ENCODE measurements at places on chromosomes 11 and 22.

- DNase-seq, result peak; percentile 21
Measured at GRCh38 chr22:20946080-20946986, 20.7 kb upstream of the AIFM3 start.

DNA sequence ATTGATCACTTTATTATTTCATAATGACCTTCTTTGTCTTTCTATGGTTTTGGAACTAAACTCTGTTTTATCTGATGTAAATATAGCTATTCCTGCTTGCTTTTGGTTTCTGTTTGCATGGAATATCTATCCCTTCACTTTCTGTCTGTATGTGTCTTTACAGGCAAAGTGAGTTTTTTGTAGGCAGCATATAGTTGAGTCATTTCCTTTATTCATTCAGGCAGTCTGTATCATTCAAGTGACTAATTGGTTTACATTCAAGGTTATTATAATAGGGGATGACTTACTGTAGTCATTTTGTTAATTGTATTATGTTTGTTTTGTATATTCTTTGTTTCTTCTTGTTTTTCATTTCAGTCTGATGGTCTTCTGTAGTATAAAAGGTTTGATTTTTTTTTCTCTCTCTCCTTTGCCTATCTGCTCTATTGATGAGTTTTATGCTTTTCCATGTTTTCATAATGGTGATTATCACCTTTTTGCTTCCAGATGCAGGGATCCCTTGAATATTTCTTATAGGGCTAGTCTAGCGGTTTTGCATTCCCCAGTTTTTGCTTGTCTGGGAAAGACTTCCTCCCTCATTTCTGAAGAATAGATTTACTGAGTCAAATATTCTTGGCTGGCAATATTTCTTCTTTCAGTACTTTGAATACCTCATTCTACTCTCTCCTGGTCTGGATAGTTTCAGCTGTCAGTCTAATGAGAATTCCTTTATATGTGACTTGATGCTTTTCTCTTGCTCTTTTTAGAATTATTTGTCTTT, 50.4 kb downstream of the GDPD4 start:
- DNase-seq, result no peak

- peak; percentile 35 for DNase-seq
Measured at GRCh38 chr11:85663080-85663752, 1.7 kb downstream of the CREBZF start.

DNA sequence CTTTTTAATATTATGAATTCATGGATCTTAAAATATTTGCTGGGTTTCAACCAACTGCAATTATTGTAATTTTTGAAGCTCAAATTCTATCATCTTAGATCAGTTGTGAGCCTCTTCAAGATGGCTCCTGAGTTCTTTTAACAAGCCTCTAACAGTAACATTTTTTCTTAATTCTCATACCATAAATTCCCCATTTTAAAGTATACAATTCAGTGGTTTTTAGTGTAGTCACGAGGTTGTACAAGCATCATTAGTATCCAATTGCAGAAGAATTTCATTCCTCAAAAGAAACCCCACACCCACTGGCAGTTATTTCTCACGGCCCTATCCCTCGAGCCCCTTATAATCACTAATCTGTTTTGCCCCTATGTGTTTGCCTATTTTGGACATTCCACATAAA, 270.8 kb downstream of the SBF2 start:
- peak; percentile 5 for DNase-seq

DNA sequence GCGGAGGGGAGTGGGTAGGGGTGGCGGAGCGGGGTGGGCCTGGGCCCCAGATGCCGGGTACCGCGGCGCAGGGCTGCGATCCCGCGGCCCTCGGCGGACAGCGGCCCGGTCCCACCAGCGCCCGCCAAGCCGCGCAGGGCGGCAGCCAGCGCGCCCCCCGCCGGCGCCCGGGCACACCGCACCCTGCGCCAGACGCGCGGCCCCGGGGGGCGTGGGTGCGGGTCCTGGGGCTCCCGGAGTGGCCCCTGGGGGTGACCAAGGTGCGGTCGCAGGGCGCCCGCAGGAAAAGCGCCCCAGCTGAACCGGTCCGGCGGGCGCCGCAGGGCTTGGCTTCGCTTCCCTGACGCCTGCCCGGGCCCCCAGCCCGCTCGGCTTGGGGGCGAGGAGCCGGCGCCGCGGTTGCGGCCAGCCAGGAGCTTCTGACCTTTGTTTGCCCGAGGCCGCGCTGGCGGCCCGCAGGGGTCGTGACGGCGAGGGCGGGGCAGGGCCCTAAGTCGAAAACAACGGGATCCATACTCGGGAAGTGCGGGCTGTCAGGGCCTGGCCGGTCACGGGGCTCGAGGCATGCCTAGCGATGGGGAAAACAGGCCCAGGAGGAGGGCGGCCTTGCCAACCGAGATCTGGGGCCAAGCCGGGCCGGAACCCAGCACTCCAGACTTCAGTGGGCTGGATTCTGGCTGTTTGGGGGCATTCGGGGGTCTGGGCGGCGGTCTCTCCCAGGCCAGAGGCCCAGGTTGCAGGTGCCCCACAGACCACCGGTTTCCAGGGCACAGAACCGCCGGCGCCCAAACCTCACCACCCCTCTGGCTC, 581 bp upstream of the AP5B1 start:
- DNase-seq, result no peak

DNA sequence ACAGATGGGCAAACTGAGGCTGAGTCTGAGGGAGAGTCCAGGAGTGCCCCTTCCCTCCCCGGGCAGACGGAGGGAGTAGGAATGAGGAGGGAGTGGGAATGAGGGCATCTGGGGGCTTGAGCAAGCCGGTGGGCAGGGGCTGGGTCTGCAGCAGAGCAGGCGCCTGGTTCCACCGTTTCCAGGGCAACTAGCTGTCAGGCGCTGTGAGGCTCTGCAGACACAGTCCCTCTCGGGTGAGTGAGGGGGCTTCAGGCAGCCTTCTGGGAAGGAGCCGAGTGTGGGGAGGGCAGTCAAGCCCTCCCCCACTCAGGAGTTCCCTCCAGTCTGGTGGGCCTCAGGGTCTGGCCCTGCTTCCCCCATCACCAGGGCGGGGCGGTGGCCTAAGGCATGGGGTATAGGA, 19.0 kb downstream of the TMEM258 start:
- no peak for DNase-seq

GRCh38 chr11:2929950-2930703, 907 bp upstream of the PHLDA2 start:
- peak; percentile 63 for DNase-seq

- no peak for DNase-seq
Measured at GRCh38 chr22:35205961-35206360, 51.3 kb upstream of the HMGXB4 start.

- DNase-seq, result peak; percentile 66
Measured at GRCh38 chr11:46391578-46392420, at the start of gene CHRM4. Gene CHRM4, minus strand, starts transcription at chr11:46391776. Its CDS starts 5,219 bp downstream, at chr11:46386557.

- no peak for DNase-seq
Measured at GRCh38 chr22:29883775-29884097, 762 bp downstream of the MTMR3 start.

DNA sequence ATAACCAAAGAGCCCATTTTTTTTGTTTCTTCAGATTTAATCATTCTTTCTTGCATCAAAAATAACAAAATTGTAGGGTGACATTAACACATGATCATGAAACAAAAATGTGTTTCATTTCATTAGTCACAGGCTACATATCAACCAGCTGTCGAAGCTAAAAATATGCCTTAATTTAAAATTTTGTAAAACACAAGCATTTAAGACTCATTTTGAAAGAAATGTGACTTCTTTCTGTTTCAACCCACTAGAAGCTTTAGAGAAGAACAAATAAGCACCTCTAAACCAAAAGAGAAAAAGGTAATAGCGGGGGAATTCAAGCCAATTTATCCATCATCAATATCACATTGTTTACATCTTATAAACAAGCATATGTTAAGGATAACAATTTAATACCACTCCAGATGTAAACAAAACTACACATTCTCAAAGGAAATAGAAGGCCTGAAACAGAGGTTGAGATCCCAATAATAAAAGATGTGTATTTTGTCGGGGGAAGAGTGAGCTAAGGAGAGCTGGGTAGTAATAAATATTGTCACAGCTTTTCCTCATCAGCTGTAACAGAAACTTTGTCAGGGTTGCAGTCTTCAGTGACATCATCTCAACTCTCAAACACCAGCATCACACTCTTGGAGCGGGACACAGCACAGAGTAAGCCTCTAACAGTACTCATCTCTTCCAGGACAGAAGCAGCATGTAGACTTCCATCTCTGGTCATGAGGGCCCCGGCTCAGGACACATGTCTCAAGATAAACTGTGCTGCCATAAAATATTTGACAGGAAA, 42.0 kb downstream of the ALG9 start:
- no peak for DNase-seq

GRCh38 chr11:118046051-118046963, 30.6 kb upstream of the TMPRSS4 start:
- DNase-seq, result no peak

- no peak for DNase-seq
Measured at GRCh38 chr11:37571246-37571645, 973.2 kb upstream of the RAG2 start.

GRCh38 chr11:61011950-61012736, 40.7 kb downstream of the CD6 start:
- no peak for DNase-seq

- no peak for DNase-seq
Measured at GRCh38 chr11:69644962-69645675, 4.2 kb downstream of the CCND1 start.

GRCh38 chr11:131807876-131808275, 437.5 kb downstream of the NTM start:
- DNase-seq, result no peak

DNA sequence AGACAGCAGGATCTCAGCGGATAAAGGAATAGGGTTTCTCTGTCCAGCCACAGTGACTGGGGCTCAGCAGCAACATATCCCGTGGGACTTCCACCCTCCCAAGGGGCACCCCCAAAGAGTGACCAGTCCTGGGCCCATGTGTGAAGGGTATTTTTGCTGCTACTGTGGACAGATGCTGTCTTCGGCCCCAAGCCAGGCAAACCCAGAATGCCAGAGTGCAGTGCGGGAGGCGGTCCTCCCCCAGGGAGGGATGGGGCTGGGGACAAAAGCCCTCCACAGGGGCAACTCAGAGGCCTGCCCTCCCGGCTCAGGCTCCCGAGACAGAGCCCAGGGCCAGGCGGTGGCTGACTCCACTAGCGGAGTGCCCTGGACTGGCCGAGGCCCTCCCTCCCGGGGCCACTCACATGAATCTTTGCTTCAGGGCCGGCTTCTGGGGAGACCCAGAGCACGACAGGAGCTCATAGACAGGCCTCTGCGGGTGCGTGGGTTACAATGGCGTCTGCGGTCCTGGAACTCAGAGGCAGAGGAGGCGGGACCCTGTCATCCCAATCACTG, 34.7 kb upstream of the WNT7B start:
- no peak for DNase-seq

GRCh38 chr22:43731988-43732387, 80.1 kb downstream of the EFCAB6 start:
- DNase-seq, result peak; percentile 40

DNA sequence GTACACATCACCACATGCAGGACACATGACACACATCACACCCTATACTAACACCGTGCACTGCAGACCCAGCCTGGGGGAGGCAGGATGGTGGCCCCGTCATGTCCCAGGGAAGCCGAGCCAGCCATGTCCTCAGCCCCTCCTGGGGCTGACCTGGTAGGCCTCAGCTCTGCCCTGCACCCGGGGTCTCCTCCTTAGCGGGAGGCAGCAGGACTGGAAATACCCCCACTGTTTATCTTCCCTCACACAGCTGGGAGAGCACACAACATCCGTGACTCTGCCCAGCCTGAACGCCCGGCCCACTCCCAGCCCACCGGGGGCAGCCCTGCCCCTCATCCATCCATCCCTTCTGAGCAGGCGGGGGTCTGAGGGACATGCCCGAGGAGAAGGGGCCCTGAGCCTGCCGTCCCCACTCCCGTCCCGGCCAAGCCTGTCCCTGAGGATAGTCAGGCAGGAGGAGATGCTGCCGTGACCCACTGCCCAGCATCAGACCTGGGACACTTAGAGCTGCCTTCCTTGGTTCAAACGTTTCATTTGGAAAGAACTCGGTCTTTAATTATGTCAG, 945.0 kb downstream of the BRD1 start:
- DNase-seq, result no peak

- no peak for DNase-seq
Measured at GRCh38 chr11:93526641-93527583, 16.3 kb downstream of the SMCO4 start.

DNA sequence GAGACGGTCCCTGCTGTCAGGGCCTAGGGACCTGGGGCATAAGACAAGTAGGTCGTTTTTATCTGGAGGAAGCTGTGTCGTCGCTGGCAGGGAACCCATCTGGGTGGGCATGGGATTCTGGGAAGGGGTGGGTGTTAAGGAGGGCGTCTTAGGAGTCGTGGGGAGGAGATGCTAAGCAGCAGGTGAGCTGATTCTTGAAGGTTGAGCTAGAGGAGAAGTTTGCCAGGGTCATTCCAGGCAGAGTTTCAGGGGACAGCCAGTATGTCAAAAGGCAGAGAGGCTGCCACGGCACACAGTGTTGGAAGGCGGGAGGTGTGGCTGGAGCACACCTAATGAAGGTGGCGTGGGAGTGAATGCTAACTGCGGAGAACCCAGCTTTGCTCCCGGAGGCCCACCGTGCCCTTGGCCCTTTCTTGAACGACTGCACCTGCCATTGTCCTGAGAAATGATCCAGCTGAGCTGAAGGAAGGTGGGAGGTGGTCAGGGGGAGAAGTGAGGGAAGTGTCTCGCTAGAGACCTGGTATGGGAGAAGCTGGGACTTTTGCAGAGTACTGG, 1.3 kb downstream of the FAM118A start:
- DNase-seq, result no peak

- no peak for DNase-seq
Measured at GRCh38 chr11:61874377-61874809, 17.0 kb downstream of the FADS3 start.

GRCh38 chr11:78504181-78504580, 70.5 kb downstream of the NARS2 start:
- no peak for DNase-seq

- DNase-seq, result no peak
Measured at GRCh38 chr11:129366737-129367597, 8.7 kb upstream of the BARX2 start.

- DNase-seq, result peak; percentile 64
Measured at GRCh38 chr11:1877211-1878136, 14.2 kb downstream of the PRR33 start.

DNA sequence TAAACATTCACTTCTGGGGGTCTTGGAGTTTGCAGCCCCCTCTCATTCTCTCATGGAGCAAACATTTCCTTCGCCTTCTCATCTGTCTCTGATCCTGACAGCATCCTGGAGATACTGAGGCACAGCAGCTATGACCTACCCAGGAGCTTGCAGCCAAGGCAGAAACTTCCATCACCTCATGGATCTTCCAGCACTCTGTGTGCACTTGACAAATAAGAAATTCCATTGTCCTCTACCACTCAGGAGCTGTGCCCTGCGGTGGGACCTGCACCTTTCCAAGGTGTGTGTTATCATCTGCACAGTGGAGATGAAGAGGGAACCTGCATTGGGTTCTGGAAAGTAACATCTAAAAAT, 49.1 kb downstream of the GGTLC2 start:
- no peak for DNase-seq

GRCh38 chr11:111908639-111909305, 2.8 kb downstream of the CRYAB start:
- no peak for DNase-seq

GRCh38 chr22:41822317-41823057, 10.4 kb upstream of the SREBF2 start:
- DNase-seq, result peak; percentile 76

Measured in adipocyte (in vitro differentiated cells).